HCEC 1CT (cell line): ENCODE measurements at places on chromosomes 7 and 10.
A peak's percentile ranks its signal among the peaks of the same experiment; 100 is the strongest.

- DNase-seq: no peak
Observed at GRCh38 chr7:76281006-76281705, 21.3 kb upstream of the HSPB1 start.

- no peak for DNase-seq
Observed at GRCh38 chr10:105195831-105196230, 554.7 kb downstream of the SORCS3 start.

DNA sequence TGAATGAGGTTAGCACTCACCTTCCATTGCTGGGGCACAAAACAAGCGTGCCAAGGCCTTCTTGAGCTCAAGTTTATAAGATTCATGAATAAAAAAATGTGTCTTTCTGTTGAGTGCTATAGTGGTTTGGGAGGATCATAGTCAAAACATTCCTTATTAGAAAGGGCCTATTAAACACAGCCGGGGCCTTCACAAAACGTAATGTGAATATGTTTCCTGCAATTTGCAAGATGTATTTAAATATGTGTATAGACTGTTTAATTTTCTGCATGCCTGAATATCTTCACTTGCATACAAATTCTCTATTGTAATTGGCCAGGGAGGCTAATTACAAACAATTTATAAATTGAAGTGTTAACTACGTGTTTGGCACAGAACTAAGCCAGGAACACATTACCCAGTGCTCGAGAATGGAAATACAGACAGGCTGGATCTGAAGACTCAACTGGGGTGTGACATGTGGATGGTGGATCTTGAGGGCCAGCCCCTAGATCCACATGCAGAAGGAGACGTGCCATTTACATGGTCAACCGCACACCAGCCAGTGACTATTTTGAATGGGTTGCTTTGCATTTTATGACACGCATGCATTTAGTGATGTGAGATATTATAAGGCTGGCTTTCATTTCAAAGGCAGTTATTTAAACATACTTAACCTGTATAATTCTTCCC lies 31.3 kb downstream of the LYZL2 start:
- DNase-seq: no peak

DNA sequence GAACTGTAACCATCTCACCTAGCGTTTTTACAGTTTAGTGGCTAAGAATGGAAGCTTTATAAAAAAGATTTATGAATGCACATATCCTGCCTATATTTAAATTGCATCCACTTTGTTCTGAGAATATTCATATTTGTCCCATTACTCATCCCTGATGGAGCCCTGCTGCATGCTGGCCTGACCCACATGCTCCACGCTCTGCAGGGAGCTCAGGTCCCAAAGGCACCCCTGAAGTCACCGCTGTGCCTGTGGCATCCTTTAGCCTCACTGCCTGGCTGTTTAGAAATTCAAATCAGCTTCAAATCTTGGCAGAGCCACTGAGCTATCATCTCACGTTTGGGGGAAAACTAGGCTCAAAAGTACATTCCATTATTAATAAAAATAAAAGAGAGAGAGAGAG lies 24.4 kb downstream of the C10orf90 start:
- peak; percentile 41 for DNase-seq

DNA sequence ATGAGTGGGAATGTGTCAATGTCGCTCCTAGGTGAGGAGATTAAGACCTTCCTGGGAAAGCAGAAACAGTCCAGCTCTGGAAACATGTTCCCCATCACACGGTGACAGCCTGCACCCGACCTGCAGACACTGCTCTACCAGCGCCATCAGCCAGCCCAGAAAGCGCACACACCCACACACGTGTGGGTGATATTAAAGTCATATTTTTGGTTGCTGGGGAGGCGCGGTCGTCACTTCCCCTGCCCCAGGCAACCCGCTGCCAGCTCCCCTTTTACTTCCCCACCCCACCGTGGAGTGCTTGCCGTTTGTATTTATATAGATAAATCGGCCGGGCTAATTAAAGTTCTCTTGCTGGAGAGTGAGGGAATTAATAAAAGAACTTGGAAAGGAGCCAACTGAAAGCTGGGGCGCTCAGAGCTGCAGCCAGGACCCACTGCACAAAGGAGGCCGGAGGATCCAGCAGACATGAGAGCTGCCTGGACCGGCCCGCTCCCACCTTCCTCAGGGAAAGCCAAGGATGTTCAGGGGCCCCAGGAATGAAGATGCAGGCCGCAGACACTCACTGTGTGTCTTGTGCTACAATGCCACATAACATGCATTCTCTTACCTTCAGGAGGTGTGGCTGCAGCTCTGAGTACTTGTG lies 145.2 kb upstream of the UNC5B start:
- no peak for DNase-seq

DNA sequence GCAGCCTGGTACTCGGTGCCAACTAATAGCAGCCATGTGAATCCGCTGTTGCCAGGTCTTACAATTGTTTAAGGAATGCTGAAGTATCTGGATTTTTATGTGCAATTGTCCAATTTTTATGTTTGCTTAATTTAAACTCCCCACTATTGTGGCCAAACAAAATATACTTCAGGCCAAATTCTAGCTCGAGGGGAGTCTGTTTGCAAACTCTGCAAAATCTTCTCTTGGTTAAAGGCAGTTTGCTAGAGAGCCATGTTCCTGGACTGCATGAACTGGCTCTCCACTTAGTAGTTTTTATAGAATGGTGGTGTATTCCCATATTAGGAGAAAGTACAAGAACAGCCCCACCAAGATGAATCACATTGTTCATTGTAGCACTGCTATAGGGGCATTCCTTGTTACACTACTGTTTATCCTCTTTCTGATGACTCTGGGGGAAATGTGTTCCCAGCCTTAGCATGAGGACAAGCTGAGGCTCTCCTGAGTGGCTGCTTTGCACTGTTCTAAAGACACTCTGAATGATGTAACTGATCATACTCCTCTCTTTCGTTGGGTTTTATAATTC lies 178.0 kb upstream of the GLI3 start:
- no peak for DNase-seq

GRCh38 chr7:124041439-124041838 lies 8.6 kb upstream of the TMEM229A start:
- no peak for DNase-seq

DNA sequence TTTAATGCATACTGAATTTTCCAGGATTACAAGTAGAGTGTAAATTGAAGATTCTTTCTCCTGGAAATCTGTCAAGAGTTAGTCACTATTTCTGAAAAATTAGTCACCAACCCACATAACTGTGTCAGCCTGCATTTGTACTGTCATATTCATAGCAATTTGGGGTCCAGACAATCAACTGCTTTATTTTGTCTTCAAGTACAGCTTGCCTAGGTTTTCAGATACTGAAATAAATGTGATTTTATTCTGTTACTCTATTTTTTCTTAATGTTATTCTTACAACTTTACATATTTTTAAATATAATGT lies 55.1 kb downstream of the CUBN start:
- DNase-seq: peak; percentile 77

DNA sequence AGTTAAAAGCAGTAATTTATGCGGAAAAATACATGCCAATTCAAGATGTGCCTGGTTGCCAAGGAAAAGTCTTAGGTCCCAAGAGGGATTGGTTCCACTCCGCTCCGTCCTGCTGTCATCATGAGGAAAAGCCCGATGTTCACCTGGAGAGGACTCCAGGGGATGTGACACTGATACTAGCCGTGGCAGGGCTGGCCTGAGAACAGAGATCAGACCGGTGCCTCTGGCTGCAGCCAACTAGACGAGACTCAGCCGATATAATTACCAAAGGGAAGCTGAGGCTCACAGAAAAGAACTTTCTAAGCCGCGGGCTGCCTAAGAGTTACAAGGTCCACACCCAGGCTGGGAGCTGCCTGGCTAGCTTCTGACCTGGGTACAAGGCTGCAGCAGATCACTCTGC lies 81.3 kb upstream of the UNC5B start:
- no peak for DNase-seq

DNA sequence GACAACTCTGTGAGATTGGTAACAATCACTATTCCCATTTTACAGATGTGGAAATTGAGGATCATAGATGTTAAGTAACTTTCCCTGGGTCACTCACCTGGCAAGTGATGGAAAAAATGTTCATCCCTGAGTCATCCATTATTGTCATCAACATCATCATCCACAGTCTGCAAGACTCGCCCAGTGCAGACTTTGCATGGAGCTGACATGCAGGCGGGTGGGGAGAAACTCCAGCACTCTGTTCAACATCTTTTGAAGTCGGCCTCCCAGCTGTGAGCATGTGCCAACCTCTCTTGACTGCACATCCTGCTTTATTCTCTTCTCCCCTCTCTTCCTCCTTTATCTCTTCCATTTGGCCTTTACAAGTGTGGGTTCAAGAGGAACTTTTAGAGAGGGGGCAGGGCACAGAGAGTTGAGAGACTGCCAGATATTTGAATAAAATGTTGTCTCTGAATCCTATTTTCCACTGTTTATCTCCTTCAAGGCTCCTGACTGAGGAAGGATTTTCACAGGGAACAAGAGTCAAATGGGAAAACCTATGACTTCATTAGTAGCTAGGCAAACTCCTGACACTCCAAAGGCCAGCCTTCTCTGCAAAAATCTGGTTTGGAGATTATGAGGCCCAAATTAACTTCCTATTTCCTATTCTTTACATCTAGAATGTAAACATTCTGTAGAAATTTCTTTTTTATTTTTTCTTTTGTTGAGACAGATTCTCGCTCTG lies 283.7 kb upstream of the PODXL start:
- DNase-seq: no peak

DNA sequence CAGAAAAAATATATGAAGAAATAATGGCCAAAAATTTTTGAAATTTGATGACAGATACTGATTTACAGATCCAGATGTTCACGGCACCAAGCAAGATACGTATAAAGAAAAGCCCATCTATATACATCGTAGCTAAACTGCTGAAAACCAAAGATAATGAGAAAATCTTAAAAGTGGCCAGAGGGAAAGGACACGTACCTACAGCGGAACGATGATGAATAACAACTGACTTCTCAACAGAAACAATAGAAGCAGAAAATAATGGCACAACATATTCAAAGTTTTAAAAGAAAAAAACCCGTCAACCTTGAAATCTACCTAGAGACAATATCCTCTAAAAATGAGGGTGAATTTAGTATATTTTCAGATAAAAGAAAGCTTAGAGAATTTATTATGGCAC lies 31.9 kb downstream of the IL2RA start:
- DNase-seq: no peak

DNA sequence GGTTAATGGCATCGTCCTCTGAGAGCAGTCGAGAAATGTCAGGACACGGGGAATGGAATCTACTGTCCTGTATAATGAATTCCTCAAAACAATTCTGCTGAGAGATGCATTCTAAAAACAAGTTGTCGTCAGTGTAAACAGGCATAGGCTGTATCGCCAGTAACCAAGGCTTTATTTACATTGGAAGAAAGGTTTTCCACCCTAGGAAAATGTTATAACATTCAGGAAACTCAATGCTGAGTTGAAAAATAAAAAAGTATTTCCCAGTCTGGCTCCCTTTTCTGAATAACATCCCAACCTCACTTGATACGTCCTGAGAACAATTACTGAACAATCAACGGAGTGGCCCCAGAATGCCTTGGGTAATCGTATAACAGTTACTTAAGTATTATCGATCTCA lies 79.6 kb upstream of the UCN3 start:
- DNase-seq: no peak

- DNase-seq: no peak
Observed at GRCh38 chr7:154672659-154673415, 330.1 kb downstream of the PAXIP1 start.

DNA sequence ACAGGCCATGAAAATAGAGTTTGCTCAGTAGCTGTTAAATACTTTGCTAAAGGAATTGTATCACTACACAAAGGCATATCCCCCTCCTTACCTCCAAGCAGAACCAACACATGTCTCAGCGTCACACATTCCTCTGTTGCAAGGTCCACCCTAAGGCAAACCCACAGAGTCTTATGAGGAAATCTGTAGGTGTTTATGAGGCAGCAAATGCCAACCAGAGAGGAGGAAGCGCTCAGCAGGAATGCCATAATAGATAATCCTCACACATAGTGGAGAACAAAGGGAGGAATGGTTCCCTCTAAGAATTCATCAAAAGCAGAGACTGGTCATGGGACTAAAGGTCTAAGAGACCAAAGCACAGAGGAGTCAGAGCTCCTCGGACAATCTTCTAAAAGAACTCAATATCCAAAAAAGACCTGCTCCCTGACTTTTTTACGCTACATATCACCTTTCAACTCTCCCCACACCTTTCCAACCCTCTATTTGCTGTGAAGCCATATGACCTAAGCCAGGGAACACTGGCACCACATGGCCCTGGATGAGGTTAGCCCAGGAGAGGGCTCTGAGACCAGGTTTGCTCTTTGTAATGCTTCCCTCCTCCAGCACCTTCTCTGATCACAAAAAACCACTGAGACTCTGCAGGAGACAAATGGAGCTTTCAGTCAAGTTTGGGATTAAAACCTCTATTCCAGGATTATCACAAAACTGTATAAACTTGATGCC lies 7.3 kb downstream of the SLC25A13 start:
- DNase-seq: no peak

DNA sequence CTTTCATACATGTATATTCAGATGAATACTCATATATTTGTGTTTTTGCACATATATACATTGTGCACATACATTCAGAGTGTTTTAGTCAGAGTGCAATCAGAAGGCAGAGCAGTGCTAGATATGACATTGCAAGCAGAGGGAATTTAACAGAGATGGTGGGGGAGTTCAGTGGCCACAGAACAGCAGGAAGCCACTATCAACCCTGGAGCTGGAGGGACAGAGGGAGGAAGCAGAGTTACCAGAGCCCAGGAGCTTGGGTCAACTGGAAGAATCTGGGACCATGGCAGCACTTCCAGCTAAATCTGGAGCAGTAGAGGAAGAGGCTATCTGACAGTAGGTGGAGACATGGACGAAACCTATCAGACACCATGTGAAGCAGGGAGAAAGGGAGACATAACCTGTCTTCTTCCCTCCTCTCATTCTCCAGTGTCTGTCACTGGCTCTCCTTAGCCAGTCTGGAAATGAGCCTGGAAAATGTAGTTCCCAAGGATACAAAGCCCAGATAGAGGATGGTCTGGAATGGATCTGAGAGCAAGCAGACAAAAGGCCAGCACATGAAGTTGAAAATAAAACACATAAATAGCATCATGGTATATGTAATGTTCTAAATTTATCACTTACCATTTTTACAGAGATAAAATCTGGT lies 33.6 kb upstream of the HERPUD2 start:
- DNase-seq: no peak

DNA sequence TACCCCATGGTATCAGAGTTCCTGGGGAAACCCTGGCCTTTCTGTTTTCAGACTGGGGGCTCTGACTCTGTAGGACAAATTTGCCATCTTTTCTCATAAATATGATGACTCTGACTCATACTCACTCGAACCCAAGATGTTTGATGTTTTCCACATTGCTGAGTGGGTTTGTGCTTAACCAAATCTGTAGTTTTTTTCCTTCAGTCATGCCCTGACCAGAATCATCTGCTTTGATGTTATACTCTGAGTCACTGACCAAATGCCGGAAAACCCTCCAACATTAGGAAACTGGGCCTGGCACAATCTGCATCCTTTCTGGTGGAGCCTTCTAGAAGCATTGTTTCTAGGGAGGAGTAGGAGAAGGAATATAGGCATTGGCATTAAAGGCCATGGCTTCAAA lies 118.7 kb downstream of the C10orf105 start:
- peak; percentile 82 for DNase-seq

- DNase-seq: no peak
Observed at GRCh38 chr7:27071622-27072390, 24.0 kb downstream of the HOXA1 start.

- DNase-seq: no peak
Observed at GRCh38 chr10:83582407-83583095, 556.8 kb upstream of the GHITM start.
